ENCODE measurements at places on chromosomes 5 and 9. TPM values are rescaled to one million over a fixed set of nuclear protein-coding genes. Genes with fewer than 3 reads are reported as not detected.

BAAT gene
- total RNA-seq, result 0.08 TPM

- peak; percentile 39 for DNase-seq
Measured at GRCh38 chr5:112551419-112552032, 132.4 kb upstream of the EPB41L4A start.

DNA sequence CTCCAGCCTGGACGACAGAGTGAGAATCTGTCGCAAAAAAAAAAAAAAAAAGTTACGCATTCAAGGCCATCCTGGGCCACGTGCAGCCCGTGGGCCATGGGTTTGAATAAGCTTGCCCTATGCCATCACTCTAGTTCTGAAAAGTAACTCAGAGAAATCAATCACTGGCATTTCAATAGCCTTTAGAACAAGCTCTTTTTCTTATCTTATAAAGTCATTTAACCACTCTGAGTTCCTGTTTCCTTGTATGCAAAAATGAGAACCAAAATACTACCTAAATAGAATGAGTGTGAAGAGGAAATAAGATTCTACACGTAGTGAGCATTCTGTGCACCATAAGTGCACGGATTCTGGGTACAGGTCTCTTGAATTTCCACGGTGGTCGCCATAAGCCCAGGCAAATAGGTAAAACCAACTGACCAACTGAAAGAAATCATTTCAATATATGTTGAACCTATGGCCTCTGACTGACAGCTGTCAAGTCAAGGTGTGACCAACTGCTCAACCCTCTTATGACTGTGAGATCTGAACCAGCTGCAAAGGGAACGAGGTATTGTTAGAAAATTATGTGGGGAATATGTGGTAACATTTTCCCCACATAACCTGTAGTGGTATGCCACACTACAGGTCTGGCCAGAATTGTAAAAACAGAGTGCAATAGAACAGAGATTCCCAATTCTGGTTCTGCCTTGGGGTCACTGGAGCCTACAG, 143.9 kb upstream of the LHFPL2 start:
- no peak for DNase-seq

OBP2B gene
- total RNA-seq, result not detected

GRCh38 chr5:120152472-120152871, 311.6 kb upstream of the PRR16 start:
- DNase-seq, result peak; percentile 5

PCDHA6 gene
- total RNA-seq, result 0.31 TPM
